Stimulated activated CD4-positive, alpha-beta T cell treated with anti-CD3 and anti-CD28 coated beads, Interleukin-12 subunit alpha, Interleukin-12 subunit beta, amount 100 ng/mL, for 4 hours (primary cell): ENCODE measurements at places on chromosomes 2 and 18.

- no peak for DNase-seq
These were observed 80.3 kb downstream of the DYNAP start for GRCh38 chr18:54671291-54671881.

GRCh38 chr2:33443274-33443829, 33.1 kb upstream of the RASGRP3 start:
- DNase-seq: no peak

- no peak for DNase-seq
These were observed 111.6 kb downstream of the SMAD7 start for GRCh38 chr18:48838921-48839818.

GRCh38 chr2:222802514-222803196, 58.2 kb upstream of the ACSL3 start:
- no peak for DNase-seq

DNA sequence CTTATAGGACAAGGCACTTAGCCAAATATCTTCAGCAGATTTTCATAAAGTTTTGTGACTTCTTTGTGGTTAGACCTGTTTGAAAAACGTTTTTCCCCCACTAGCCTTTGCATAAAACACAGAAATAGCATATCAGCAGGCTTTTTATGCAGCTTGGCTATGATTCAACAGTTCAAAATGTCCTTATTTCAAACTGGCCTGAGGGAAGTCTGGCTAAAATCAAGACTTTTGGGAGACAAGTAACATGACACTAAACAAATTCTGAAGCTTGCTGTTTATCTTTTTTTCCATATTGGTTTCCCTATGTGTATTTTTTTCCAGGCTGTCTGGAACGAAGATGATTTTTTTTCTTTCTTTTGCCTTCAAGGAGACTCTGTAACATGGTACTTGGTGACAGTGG, 95.1 kb upstream of the L3MBTL4 start:
- DNase-seq: no peak

DNA sequence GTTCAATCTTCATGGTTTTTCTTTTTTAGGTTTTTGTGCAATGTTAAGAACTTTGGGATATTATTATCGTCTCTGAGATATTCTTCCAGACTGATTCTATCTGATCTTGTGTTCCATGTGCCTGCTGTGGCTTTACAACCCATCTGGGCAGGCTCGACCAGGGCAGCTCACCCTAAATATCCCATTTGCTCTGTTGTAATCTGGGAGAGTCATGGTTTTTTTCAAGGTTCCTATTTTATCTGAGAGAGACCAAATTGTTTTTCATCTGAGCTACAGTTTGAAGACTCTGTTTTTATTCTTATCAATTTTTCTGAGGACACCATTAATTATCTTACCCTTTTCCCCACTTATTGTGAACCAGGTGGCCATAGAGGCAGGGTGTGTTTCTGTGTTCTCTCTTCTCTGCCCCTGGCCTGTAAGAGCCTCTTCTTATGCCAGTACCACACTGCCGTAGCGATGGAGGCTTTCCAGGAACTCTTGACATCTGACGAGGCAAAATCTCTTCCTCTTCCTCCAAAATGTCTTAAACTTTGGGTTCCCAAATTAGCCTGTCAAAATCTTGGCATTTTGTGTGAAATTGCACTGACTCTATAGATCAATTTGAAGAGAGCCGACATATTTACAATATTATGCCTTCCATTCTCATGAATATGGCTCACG, 3.1 kb downstream of the SP140L start:
- DNase-seq: no peak

GRCh38 chr2:10002109-10002508, 41.2 kb upstream of the KLF11 start:
- no peak for DNase-seq

- DNase-seq: no peak
These were observed 4.6 kb upstream of the D2HGDH start for GRCh38 chr2:241729868-241730267.

DNA sequence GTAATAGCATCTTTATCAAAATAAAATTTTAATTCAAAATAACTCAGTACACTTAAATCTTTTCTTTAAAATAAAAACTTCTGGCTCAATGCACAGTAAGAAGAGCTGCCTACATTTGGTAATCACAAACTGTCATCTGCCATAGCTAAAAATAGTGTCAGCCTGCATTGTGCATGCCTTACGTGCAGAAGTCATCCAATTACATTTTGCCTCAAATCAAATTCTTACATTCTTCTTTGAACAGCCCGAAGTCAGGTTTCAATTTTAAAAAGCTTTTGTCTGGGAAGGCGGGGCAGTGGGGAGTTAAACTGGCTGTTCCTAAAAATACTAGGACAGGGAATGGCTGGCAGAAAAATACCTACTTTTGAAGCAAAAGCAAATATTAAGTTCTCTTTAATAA, 51.1 kb downstream of the RTN4 start:
- no peak for DNase-seq

DNA sequence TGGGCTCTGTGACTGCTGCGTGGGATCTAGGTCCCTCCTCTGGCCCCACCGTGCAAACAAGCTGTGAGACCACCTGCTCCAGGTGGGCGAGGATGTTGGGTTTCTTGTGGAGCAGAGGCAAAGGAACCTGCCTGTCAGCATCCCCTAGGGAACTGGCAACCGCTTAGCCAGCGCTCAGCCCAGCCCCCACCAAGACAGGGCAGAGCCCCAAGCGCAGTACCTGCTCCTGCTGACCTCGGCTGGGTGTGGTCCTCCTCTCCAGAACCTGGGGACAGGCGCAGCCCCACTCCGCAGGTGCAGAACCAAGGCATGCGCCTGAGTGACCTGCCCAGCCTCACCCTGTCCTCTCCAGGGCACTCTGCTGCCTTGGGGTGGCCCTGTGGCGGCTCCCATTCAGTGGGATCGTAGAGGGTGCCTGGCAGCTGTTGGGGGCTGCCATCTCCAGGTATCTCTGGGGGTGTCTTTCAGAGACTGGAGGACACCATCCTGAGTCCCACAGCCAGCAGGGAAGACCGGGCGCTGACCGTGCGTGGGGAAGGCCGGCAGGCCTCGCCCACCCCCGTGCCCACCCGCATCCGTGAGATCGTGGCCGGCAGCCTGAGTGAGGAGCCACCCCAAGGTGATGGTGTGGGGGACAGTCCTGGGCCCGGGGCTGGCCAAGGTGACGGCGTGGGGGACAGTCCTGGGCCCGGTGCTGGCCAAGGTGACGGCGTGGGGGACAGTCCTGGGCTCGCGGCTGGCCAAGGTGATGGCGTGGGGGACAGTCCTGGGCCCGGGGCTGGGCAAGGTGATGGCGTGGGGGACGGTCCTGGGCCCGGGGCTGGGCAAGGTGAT, 12.3 kb downstream of the CROCC2 start:
- DNase-seq: no peak

DNA sequence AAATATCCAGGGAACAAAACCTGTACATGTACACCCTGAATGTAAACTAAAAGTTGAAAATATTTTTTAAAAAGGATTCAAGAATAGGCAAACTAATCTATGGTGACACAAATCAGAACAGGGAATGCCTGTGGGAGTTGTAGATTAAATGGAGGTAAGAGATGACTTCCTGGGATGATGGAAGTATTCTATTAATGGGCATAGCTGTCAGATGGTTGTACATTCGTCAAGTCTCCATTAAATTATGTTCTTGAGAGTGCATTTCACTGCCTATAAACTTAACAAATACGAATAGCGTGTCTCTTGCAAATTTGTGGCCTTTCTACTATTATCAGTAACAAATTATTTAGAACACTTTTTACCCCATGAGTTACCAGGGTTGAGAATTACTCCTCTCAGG, 207.0 kb downstream of the HNMT start:
- no peak for DNase-seq

DNA sequence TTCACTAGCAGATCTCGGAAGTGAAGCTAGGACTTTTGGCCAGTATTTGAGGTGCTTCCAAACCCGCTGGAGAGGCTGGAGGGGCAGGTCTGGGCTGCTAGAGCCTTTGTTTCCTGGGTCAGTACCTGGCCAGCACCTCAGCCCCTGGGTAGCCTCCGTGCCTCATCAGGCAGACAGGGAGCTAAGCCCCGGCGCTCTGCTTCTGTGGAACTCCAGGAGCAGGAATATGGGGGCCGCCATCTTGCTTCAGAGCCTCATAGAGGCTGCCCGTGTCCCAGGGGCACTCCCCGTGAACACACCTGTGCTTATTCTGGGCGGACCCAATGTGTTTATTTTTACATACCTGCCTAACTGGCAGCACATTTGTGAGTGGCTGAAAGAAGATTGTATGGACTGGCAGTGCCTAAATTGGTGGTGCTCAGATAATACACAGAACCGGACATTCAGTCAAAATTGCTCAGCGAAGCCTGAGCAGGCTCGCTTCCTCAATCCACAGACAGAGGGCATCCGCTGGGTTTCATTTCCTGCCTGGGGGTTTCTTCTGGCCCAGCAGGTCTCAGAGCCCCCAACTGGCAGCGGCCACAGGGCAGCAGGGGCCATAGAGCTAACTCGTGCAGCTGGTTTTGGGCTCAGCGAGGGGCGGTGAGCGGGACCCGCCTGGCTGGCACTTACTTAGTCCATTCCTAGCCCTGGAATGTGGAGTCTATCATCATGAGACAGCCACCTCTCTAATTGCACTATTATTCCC, 176.8 kb upstream of the ALKAL2 start:
- DNase-seq: no peak

GRCh38 chr2:64807417-64807816, 153.7 kb upstream of the SERTAD2 start:
- DNase-seq: peak; percentile 30

DNA sequence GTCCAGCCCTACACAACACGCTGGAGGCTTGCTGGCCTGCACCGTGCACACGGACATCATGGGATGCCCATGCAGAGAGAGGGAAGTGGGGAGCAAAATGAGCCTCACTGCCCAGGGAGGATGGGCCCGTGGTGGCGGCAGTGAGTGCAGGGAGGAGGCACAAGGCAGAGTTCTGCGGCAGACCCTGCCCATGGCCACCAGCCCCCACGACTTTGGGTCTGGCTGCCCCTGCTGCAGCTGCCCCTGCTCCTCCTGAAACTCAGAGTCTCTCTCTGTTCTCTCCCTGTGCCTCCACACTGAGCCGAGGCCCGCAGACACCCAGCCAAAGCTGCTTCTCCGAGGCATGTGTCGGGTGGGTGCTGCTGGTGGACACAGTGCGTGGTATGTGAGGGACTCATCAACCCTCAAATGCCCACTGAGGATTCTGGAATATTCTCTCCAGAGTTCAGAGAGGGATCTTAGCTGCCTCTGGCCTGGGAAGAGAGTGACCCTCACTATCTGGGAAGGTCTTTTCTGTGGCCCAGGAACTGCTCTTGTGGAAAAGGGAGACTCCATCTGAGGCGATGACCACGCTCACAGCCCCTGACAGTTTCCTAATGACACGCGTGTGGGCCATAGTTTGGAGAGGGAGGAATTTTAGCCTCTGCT, 45.1 kb upstream of the HPCAL1 start:
- DNase-seq: no peak

GRCh38 chr2:23452853-23453420, 68.0 kb downstream of the KLHL29 start:
- no peak for DNase-seq

GRCh38 chr2:31997653-31998052, 13.2 kb downstream of the MEMO1 start:
- DNase-seq: no peak

GRCh38 chr2:53896864-53897263, 37.1 kb upstream of the GPR75 start:
- DNase-seq: no peak
